ENCODE measurements at places on chromosomes 5 and 9. TPM values are rescaled to one million over a fixed set of nuclear protein-coding genes. Genes with fewer than 3 reads are reported as not detected.

GRCh38 chr5:134132372-134133187 lies 18.1 kb downstream of the TCF7 start:
- peaks cover 57% of the 10 kb centered on the region for H3K36me3 ChIP-seq
- DNase-seq, result peak; percentile 86
- peak overlapping the region; percentile 41 for H3K4me3 ChIP-seq
- peak overlapping the region; percentile 87 for H3K27ac ChIP-seq

GRCh38 chr9:83284746-83285145 lies 221.8 kb upstream of the RASEF start:
- no peaks in the 10 kb centered on the region for H3K4me1 ChIP-seq
- H3K4me3 ChIP-seq, result no peak overlapping the region
- H3K36me3 ChIP-seq, result no peaks in the 10 kb centered on the region
- H3K27ac ChIP-seq, result no peak overlapping the region
- no peaks in the 10 kb centered on the region for H3K27me3 ChIP-seq

NAA35 gene
- total RNA-seq, result 24.9 TPM

SPINK4 gene
- not detected for total RNA-seq

- no peaks in the 10 kb centered on the region for H3K4me1 ChIP-seq
- peak; percentile 31 for DNase-seq
- no peak overlapping the region for H3K4me3 ChIP-seq
- no peaks in the 10 kb centered on the region for H3K27me3 ChIP-seq
- no peaks in the 10 kb centered on the region for H3K36me3 ChIP-seq
- H3K27ac ChIP-seq, result no peak overlapping the region
These were observed 822.5 kb downstream of the PTPRD start for GRCh38 chr9:9790216-9790872.

DNA sequence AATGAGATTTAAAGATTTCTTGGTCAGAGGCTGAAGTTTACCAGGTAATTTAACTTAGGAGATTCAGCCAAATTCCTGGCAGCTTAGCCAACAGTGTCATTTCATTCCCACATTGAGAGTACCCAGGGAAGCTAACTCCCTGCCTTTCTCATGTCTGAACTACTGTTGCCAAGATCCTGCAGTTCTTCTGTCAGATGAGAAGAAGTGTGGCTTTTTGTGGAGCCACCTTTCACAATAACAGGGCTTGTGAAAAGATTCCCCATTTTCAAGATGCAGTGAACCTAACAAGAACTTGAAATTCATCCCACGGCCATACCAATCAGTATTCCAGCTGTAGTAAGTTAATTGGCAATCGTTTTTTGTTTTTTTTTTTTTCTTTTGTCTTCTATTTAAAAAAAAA lies 176.4 kb downstream of the XRCC4 start:
- no peaks in the 10 kb centered on the region for H3K27me3 ChIP-seq
- H3K4me3 ChIP-seq, result no peak overlapping the region
- H3K4me1 ChIP-seq, result no peaks in the 10 kb centered on the region
- DNase-seq, result no peak
- peaks cover 2% of the 10 kb centered on the region for H3K36me3 ChIP-seq

All from activated CD4-positive, alpha-beta T cell treated with anti-CD3 and anti-CD28 coated beads for 36 hours (primary cell).